NB4 (cell line): ENCODE measurements at places on chromosomes 3 and 15.

DNA sequence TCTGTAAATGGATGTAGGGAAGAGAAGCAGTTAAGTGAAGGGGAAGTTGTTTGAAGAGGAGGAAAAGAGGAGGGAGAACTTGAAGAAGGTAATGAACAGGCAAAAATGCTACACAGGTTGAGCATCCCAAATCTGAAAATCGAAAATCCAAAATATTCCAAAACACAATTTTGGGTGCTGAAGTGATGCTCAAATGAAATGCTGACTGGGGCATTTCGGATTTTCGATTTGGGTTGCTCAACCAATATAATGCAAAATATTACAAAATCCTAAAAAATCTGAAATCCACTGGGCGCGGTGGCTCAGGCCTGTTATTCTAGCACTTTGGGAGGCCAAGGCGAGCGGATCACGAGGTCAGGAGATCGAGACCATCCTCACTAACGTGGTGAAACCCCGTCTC lies 61.9 kb upstream of the CDAN1 start:
- no peak for DNase-seq

- no peak for DNase-seq
Observed at GRCh38 chr15:57927091-57927631, 138.3 kb downstream of the ALDH1A2 start.

DNA sequence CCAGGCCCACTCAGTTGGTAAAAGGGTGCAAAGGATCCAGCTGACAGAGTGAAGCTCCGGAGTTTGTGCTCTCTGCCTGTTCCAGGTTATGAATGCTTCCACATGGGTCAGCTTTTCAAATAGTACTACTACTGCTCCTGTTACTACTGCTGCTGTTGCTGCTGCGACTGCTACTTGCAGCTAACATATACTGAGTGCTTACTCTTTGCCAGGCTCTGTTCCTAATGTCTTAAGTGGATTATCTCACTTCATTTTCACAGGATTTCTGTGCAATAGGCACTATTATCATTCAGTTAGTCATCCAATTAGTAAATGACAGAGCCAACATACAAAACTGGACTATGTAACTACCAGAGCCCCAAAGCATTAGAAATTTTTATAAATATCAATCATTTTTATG lies 106.5 kb downstream of the IQCH start:
- DNase-seq = no peak

GRCh38 chr15:76223521-76223920 lies 87.7 kb downstream of the ETFA start:
- no peak for DNase-seq

GRCh38 chr3:46667061-46667621 lies 26.3 kb downstream of the ALS2CL start:
- no peak for DNase-seq
